Progenitor cell of endocrine pancreas (in vitro differentiated cells): ENCODE measurements at places on chromosomes 3 and 15.

- peak; percentile 73 for DNase-seq
These were observed 67.6 kb upstream of the HACD2 start for GRCh38 chr3:123652342-123652984.

DNA sequence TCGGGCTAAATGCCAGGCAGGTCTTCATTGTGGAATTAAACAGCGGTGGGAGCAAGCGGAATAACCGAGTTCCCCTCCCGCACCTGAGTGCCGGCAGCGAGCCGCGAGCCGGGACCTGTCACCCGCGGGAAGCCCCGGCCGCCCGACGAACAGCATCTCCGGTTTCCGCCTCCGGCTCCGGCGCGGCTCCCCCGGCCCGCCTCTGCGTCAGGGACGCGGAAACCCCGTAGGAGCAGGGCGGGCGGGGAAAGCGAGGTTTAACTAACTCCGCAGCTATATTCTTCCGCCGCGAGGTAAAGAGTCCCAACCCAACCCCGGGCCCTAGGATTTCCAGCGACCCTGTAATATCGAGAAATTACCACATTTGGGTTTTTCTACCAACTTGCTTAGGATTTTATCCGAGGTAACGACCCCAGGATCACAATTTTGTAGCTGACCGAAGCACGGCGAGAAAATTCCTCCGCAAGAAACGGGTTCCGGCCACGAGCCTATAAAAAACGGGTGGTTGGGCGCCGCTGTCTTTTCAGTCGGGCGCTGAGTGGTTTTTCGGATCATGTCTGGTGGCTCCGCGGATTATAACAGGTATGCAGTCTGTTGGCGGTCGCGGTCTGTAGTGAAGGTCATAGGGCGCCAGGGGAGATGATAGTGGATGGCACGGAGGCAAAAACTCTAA is at the start of gene EIF4A2:
Gene EIF4A2, plus strand, starts transcription at position 520 of the 673 bp plus-strand sequence. Its CDS starts 34 bp downstream, at position 554.
- DNase-seq, result peak; percentile 80

- DNase-seq, result no peak
These were observed 28.6 kb upstream of the ANKDD1A start for GRCh38 chr15:64883100-64883581.

- DNase-seq, result peak; percentile 65
These were observed 1.3 kb upstream of the PIGZ start for GRCh38 chr3:196969660-196970546.

DNA sequence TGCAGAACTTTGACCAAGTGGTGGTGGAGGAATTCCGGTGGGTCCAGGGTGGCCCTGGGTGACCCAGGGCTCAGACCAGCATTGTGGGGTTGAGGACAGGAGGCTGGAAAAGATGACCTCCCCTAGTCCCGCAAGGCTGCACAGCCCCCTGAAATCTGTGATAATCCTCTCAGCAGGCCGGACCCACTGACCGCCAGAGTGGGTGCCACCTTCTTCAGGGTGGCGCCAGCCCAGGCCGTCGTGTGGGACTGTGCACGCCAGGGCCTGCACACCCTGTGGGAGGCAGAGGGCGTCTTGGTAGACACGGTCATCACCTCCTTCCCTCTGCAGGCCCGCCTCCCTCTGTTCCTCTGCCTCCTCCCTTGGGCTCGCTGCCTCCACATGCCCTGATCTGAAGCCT is 137.7 kb downstream of the TBC1D2B start:
- DNase-seq, result no peak

- DNase-seq, result no peak
These were observed 21.7 kb downstream of the HERC1 start for GRCh38 chr15:63811942-63812550.

GRCh38 chr3:114460459-114460858 is 166.6 kb downstream of the TIGIT start:
- DNase-seq, result no peak

- DNase-seq, result no peak
These were observed 121.8 kb downstream of the ADAMTSL3 start for GRCh38 chr15:83775738-83776137.

- DNase-seq, result no peak
These were observed 63.0 kb downstream of the CHSY1 start for GRCh38 chr15:101188637-101189408.

DNA sequence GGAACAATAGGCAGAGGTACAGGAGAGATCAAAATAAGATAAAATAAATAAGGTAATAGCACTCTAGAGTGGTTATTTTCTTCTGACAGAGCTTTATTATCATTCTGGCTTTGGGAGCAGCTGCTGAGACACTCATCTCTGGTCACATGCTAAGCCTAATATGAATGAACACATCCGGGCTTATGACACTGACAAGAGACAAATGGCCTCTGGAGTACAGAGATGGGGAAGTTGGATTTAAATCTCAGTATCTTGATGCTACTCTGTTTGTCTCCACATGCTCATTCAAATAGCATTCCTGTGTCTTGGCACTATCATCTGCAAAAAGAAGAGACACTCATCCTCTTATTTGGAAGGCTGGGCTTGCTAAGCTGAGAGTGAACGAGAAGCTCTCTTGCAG is 55.6 kb downstream of the TMEM45A start:
- no peak for DNase-seq

DNA sequence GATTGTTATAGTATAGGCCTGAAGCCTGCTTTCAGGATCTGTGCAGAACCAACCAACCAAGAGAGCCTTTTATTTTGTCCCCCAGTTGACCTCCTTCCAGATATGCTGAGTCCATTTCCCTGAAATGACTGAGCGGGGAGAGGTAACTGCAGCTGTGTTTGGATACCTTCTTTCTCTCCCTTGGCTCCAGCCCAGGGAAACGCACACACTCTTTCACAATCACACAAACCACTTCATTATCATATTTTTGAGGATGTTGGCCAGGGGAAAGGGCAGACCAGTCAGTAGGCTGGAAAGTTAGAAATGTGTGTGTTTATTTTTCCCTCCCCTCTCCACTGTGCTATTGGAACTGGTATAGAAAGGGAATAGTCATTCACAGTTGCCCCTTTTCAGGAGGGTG is 417.7 kb upstream of the TBL1XR1 start:
- DNase-seq, result no peak

- DNase-seq, result no peak
These were observed 141.1 kb downstream of the DOCK3 start for GRCh38 chr3:50815844-50816243.

- DNase-seq, result no peak
These were observed 46.9 kb upstream of the SLC7A14 start for GRCh38 chr3:170632780-170633179.

GRCh38 chr3:31579828-31580227 is 47.1 kb downstream of the STT3B start:
- no peak for DNase-seq

GRCh38 chr15:49380912-49381311 is 42.1 kb upstream of the FGF7 start:
- DNase-seq, result no peak

DNA sequence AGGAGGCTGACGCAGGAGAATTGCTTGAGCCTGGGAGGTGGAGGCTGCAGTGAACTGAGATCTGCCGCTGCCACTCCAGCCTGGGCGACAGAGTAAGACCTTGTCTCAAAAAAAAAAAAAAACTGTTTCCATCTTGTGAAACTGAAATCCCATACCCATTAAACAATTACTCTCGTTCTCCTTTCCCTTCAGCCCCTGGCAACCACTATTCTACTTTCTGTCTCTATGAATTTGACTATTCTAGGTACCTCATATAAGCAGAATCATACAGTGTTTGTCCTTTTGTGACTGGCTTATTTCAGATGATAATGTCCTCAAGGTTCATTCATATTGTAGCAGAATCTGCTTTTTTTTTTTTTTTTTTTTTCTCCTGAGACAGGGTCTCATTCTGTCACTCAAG is 51.5 kb upstream of the UBE2E1 start:
- DNase-seq, result no peak

DNA sequence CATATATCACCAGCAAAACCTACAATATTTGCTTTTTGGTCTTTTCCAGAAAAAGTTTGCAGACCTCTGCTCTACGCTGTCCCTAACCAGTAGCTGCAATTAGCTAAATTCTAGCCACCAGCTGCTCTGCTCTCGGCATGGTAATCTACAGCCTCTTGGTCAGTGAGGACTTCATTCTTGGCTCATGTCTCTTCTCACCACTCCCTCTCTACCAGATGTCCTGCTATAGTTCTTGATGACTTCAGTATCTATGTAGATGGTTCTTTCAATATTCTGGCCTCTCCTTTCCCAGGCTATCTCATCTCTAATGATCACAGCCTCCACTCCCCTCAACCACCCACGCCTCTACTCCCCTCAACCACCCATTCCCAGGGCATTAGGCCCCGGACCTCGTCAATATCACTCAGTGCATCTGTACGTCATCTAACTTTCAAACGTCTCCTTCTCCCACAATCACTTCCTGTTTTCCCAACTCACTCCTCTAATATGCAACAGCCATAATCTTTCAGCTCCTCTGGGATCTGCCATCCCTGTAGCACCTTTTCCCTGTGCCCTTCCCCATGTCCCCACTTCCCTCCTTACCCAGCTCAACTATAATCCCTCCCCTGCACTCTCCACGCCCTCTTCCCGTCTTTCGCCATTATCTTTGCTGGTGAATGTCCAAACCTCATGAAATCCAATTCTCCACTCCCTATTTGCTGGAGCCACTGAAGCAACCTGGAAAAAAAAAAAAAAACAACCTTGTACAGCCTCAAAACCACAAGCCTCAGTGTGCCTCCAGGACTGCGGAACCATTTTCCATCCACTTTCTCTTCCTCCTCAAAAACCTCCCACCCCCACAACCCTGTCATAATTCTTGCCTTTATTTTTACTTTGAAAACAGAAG is 429.4 kb upstream of the PROK2 start:
- no peak for DNase-seq

GRCh38 chr15:66030650-66031049 is 161.4 kb downstream of the RAB11A start:
- DNase-seq, result no peak

GRCh38 chr15:69593981-69594966 is 141.7 kb downstream of the RPLP1 start:
- peak; percentile 89 for DNase-seq

DNA sequence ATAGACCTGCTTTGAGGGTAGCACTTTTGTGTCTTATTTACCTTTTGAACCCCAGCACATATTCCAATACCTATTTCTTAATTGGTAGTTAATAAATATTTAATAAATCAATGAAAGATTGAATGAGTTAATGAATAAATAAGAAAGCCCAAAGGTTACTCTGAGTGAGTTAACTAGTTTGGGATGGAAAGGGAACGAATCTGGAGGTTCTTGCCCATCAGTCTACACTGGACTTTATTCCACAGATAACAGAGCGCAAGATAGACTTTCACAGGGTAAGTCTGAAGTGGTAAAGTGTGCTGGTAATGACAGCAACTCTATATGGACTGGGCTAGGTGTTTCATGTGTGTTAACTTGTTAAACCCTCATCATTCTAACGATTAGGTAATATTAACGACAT is 33.1 kb upstream of the MED12L start:
- DNase-seq, result no peak

- DNase-seq, result no peak
These were observed 19.3 kb downstream of the GRK7 start for GRCh38 chr3:141782386-141782932.

DNA sequence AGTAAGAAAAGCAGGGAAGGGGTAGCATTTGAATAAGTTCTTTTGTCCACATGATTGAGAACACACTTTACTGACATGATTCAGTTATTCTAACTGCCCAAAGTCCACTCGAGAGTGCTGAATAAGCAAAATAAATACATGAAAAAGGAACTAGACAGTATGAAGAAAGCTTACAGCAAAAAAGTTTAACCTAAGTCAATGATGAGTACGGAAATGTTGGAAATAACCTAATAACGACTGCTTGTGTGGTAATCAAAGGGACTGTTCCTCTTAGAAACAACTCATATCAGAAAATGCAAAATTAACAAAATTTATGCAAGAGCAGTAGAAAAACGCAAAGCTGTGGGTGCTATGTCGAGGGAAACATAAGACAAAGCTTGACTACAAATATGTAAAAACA is 36.6 kb downstream of the DMXL2 start:
- DNase-seq, result no peak

DNA sequence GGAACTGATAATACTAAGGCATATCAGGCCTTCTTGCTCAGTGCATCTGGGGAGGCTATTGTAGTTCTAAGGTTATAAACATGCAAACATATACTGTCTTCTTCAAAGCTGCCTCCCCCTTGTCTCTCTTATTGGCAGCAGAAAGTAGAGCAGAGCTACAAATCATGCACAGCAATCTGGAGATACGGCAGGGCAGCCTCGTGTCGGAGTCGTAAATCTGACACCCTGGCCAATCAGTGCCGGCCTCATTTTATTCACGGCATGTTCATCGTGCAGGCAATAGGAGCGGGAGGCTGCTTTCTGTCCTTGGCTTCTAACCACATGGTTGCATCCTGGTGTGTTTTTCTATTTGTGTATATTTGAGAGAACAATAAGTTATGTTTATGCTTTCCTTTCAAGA is 300.2 kb upstream of the CNTN6 start:
- DNase-seq, result no peak

DNA sequence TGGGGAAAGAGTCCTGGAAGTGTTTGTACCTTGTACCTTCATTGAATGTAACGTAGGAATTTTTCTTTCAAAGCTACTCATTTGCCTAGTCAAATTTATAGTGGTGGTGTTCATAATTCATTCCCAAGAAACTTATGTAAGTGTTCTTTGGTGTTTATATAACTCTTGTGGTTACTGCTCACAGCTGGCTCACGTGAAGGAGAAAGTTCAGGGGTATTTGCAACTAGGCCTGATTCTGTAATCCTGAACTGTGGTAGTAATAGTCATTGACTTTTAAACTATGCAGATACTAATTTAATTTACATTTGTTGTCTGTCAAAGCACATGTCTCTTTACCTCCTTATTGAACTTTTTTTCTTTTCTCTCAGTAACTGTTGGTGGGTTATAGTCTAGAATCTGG is 50.5 kb upstream of the TEX264 start:
- no peak for DNase-seq

DNA sequence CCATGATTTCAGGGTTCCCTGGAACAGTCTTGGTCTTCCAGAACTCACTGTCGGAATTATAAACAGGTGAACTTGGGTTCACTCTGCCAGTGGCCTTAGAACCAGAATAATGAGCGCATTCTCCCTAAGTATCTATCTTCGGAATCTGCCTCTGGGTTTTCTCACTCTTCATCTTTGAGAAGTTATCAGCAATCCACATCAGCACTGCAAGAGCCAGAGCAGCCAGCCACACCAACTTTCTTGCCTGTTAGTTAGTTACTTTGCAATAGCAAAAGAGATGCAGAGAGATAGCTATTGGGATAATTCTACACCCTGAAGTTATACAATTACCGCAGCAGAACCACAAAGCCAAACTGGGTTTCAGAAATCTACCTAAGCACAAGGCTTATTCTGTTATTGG is 25.8 kb downstream of the GLB1 start:
- DNase-seq, result no peak

DNA sequence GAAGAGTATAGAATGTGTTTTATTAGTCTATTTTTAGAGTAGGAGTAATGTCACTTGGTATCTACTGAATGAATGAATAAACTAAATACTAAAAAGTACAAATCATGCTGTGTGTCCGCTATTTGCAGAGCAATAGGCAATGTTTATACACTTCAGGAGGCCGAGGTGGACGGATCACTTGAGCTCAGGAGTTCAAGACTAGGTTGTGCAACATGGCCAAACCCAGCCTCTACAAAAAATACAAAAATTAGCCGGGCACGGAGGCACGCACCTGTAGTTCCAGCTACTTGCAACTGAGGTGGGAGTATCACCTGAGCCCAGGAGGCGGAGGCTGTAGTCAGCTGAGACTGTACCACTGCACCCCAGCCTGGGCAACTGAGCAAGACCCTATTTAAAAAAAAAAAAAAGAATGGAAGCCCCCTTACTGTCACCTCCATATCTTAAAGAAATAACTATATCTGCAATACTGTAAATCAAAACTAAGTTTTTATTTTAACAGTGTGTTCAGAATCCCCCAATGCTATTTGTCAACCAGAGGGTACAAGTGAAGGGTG is 98.4 kb downstream of the DHX30 start:
- DNase-seq, result no peak

GRCh38 chr3:126466886-126467610 is 8.6 kb downstream of the ZXDC start:
- DNase-seq, result no peak
